Activated T-helper 17 cell treated with anti-CD3 and anti-CD28 coated beads, Interleukin-2, amount 50 U/mL, for 72 hours (primary cell): ENCODE measurements at places on chromosomes 1 and 21.

- no peak for ATAC-seq
Observed at GRCh38 chr1:30523055-30524020, 200.0 kb downstream of the MATN1 start.

- no peak for ATAC-seq
Observed at GRCh38 chr21:33734818-33735217, 92.5 kb downstream of the ITSN1 start.

GRCh38 chr1:24276791-24277190, 42.4 kb upstream of the GRHL3 start:
- no peak for ATAC-seq

GRCh38 chr1:59997479-59998115, 71.0 kb upstream of the CYP2J2 start:
- no peak for ATAC-seq

DNA sequence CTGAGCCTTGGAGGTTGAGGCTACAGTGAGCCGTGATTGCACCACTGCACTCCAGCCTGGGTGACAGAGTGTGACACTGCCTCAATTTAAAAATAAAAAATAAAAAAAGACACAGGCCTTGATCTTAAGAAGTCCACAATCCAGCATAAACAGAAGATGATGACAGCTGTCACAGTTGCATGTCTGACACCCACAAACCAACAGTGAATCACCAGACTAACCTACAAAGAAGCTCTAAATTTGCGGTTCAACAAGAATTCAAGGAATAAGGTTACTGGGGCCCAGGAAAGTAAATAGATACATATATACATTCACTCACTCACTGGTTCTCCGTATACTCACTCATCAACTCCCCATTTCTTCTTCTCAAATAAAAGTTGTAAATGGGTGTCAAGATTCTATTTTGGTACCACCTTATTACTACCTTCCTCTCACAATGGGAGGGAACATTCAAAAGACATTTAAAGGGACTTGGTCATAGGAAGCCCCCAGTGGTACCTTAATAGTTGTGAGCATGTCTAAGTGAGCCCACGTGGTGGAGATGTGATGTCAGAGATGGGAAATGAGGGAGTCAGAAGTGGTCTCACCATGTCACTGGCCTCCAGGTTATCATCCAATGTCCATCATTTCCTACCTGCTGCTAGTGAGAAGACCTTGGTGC, 66.9 kb upstream of the PRDX6 start:
- peak; percentile 75 for ATAC-seq

GRCh38 chr1:229252228-229252984, 18.5 kb upstream of the RAB4A start:
- no peak for ATAC-seq
